Stimulated activated CD8-positive, alpha-beta memory T cell treated with anti-CD3 and anti-CD28 coated beads, Interleukin-2, amount 100 ng/mL, for 1 hour (primary cell): ENCODE measurements at places on chromosomes 6 and 20.

DNA sequence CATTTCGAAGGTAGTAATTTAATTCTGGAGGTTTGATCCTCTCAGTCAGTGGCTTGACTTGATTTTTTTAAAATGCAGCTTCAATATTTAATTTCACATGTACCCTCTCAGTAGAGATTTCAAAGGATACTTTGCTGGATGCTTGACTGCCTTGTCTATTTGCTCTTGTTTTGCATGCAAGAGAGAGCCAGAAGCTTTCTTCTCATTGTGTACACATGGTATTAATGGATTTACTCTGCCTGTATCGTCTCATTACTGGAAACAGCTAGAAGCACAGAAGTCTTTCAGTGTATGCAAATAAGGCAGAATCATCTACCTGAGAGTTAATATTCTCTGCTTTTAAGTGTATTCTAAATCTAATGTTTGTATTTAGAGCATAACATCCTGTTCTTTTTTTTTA, 84.3 kb upstream of the FOXO3 start:
- DNase-seq, result no peak

- no peak for DNase-seq
Measured at GRCh38 chr6:81937296-81937937, 184.9 kb upstream of the TENT5A start.

DNA sequence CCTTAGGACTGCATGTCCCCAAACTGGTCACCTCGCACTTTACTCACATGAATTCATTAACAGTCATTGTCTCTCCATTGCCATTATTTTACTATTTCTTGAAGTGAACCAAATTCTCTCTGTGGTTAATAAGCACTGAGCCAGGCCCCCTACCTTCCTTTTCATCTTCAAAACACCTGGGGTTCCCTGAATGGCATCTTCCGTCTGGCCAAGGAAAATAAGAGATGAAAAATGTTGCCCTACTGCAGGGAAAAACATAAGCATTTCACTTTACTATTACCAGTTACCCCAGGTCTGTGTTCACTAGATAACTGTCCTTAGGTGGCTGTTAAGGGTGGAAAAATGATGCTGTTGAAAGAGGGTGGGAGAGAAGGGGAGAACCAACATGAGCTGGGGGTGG, 10.0 kb upstream of the NKX2-2 start:
- DNase-seq, result no peak

GRCh38 chr20:56249244-56249955, 868 bp downstream of the MC3R start:
- no peak for DNase-seq

- no peak for DNase-seq
Measured at GRCh38 chr6:133333852-133334251, 92.7 kb downstream of the EYA4 start.

- DNase-seq, result no peak
Measured at GRCh38 chr6:125814481-125814880, 23.7 kb downstream of the NCOA7 start.

DNA sequence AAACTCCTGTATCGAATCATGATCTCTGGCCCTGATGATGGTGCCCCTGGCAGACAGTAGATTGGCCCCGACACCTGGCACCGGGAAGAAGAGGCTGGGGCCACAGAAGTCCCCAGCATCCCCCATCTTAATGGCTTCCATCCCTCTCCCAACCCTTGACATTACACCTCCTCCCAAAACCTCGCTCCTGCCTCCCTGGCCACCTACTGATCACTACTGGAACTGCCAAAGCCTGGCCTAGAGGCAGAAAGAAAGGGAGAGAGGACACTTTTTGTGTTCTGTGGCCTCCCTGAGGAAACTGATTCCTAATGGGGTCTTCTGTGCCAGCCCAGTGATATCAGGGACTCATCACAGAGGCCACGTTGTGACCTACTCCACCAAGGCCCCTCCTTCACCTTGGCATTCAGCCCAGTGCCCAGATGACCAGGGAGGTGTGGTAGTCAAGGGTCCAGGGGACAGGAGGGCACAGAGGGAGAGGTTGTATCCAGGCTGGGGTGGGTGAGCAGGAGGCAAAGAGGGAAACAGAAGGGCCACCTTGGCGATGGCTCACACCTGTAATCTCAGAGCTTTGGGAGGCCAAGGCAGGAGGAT, 6.1 kb downstream of the C20orf173 start:
- DNase-seq, result no peak

DNA sequence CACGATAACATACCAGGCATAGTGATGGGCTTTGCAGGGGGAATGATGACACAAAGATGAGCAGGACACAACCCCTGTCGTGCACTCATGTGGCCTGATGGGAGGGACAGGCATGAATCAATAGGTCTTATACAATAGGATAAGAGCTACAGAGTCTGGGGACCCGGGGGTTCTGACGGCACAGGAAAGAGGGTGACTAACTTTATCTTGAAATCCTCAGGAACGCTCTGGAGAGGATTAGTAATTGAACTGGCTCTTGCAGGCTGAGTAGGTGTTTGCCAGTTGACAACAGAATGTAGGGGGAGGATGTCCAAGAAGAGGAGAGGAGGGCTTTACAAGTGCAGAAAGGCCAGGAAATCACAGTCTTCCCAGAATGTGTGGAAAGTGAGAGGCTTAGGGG, 219.9 kb upstream of the ECI2 start:
- DNase-seq, result no peak
